ENCODE measurements at places on chromosomes 11 and 22. TPM values are rescaled to one million over a fixed set of nuclear protein-coding genes. Genes with fewer than 3 reads are reported as not detected.

PHETA2 gene
- total RNA-seq = 18.1 TPM

RAD9A gene
- 26.6 TPM for total RNA-seq

OR2AT4 gene
- not detected for total RNA-seq

TEX12 gene
- 0.93 TPM for total RNA-seq

OR4D5 gene
- total RNA-seq = not detected

SMTNL1 gene
- 0.88 TPM for total RNA-seq

OR8G1 gene
- not detected for total RNA-seq

KCNK7 gene
- total RNA-seq = 0.99 TPM

MMP7 gene
- total RNA-seq = 9.1 TPM

GDPD5 gene
- 65.8 TPM for total RNA-seq

SYCE3 gene
- total RNA-seq = not detected

LRRC10B gene
- 0.22 TPM for total RNA-seq

PDGFD gene
- 41.2 TPM for total RNA-seq

GAL3ST1 gene
- total RNA-seq = 2.7 TPM

NARS2 gene
- 41.2 TPM for total RNA-seq

XPNPEP3 gene
- 13.7 TPM for total RNA-seq

POU2AF3 gene
- total RNA-seq = 0.99 TPM

LRRN4CL gene
- 12.4 TPM for total RNA-seq

GAS2 gene
- 60.0 TPM for total RNA-seq
